ENCODE measurements at places on chromosomes 6 and 20. TPM values are rescaled to one million over a fixed set of nuclear protein-coding genes. Genes with fewer than 3 reads are reported as not detected.
A peak's percentile ranks its signal among the peaks of the same experiment; 100 is the strongest.

DNA sequence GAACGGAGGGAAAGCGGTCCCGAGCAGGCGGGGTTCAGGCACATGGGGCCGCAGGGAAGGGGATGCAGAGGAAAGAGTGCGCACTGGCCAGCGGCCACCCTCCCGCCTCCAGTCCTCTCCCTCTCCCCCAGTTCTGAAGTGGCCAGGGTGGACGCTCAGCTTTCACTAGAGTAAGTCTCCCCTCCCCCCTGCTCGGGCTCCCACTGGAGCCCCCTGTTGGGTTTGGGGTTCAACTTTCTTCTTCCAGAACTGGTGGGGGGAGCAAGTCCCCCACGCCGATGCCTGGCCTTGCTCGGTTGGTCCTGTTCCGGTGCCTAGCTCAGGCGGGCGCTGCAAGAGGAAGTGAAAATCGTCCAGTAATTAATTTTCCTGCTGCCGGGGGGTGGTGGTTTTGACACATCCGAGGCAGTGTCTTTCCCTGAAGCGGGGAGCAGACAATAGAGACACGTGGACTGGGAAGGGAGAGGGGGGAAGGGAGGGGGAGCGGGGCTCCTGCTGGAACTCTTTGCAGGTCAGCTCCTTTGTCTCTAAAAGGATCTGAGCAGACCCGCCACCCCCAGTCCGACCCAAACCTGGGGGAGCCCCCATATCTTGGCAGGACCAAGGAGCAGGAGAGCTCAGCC is 824 bp upstream of the SCRT2 start:
- no peaks in the 10 kb centered on the region for H3K4me1 ChIP-seq
- no peak overlapping the region for H3K27ac ChIP-seq
- peaks cover 66% of the 10 kb centered on the region for H3K27me3 ChIP-seq
- no peaks in the 10 kb centered on the region for H3K36me3 ChIP-seq
- no peak overlapping the region for H3K4me3 ChIP-seq

GRCh38 chr20:21101453-21101931 is 4.7 kb downstream of the LINC00237 start:
- no peak for DNase-seq
- H3K27ac ChIP-seq = no peak overlapping the region
- H3K4me3 ChIP-seq = peak overlapping the region; percentile 68

GRCh38 chr6:125357515-125358256 is 55.9 kb upstream of the HDDC2 start:
- H3K27ac ChIP-seq = no peak overlapping the region
- no peaks in the 10 kb centered on the region for H3K36me3 ChIP-seq
- peaks cover 7% of the 10 kb centered on the region for H3K27me3 ChIP-seq
- no peaks in the 10 kb centered on the region for H3K4me1 ChIP-seq

DNA sequence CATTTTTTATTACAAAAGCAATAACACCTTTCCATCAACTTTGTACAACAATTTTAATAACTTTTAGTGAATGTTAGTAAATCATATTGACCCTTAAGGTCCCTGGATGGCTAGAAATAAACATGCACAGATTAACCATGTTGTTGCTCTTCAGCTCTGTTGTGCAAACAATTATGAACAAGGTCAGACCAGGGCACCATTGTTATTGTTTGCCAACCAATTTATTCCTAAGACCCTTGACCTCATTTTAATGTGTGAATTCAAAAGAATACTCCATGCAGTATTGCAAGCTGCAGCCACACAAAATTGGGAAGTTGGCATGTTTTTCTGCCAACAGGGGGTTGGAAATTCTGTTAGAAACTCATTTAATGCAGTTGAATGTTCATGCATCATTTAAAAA is 426.6 kb upstream of the MAP3K7 start:
- DNase-seq = no peak
- H3K4me1 ChIP-seq = no peaks in the 10 kb centered on the region
- H3K36me3 ChIP-seq = no peaks in the 10 kb centered on the region
- H3K27ac ChIP-seq = no peak overlapping the region
- H3K27me3 ChIP-seq = no peaks in the 10 kb centered on the region
- H3K4me3 ChIP-seq = no peak overlapping the region

- H3K27ac ChIP-seq = no peak overlapping the region
- H3K27me3 ChIP-seq = no peaks in the 10 kb centered on the region
- no peak for DNase-seq
These were observed 135.8 kb upstream of the AKIRIN2 start for GRCh38 chr6:87837876-87838275.

GRCh38 chr6:106746652-106747051 is 117.3 kb downstream of the QRSL1 start:
- peak; percentile 95 for DNase-seq
- peak overlapping the region; percentile 72 for H3K27ac ChIP-seq
- no peaks in the 10 kb centered on the region for H3K27me3 ChIP-seq
- H3K4me3 ChIP-seq = no peak overlapping the region
- H3K36me3 ChIP-seq = no peaks in the 10 kb centered on the region
- H3K4me1 ChIP-seq = peaks cover 66% of the 10 kb centered on the region

LINC00237 gene
- polyA plus RNA-seq = not detected

DYNLT2 gene
- 0.58 TPM for polyA plus RNA-seq

All from keratinocyte (primary cell).